ENCODE measurements at places on chromosomes 3 and 15.

- DNase-seq, result no peak
Measured at GRCh38 chr15:76208786-76209424, 102.4 kb downstream of the ETFA start.

GRCh38 chr15:90219421-90220141, 14.2 kb downstream of the CIB1 start:
- no peak for DNase-seq

DNA sequence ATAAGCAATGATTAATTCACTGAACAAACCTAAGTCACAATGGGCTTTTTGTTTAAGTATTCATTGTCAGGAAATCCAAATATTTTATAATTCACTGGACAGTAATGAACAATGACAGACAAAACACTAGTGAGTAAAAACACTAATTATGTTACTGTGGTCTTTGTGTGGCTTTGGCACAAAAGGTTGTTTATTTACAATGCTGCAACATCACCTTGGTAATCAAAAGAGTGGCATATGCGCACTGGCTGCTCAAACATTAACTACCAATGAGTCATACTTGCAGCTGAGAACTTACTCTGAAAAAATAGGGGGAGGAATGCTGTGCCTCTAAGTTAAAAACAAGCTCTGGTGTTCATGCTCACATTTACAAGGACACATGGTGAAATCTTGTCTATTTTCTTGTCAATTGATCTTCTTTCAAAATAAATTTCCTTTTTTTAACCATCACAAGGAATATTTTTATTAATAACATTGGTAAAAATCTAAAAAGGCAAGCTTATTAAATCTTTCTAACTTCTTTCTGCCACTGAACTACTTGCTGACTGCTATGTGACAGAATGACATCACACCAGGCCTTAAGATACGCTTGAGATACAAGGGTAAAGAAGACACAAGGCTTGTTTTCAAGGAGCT, 85.2 kb upstream of the PPIB start:
- peak; percentile 72 for DNase-seq

GRCh38 chr3:119950666-119951325, 143.5 kb downstream of the GSK3B start:
- no peak for DNase-seq

GRCh38 chr15:90579213-90579612, 49.5 kb downstream of the CRTC3 start:
- no peak for DNase-seq

- DNase-seq, result no peak
Measured at GRCh38 chr3:13119471-13120220, 46.4 kb upstream of the IQSEC1 start.

- no peak for DNase-seq
Measured at GRCh38 chr15:82585072-82585471, 44.8 kb upstream of the RPS17 start.

GRCh38 chr3:118955914-118956556, 78.6 kb downstream of the IGSF11 start:
- DNase-seq, result no peak

- DNase-seq, result no peak
Measured at GRCh38 chr3:89697321-89697916, 590.0 kb downstream of the EPHA3 start.

GRCh38 chr3:177186306-177186705, 11.0 kb downstream of the TBL1XR1 start:
- DNase-seq, result no peak

- DNase-seq, result no peak
Measured at GRCh38 chr3:126960604-126960995, 22.3 kb upstream of the PLXNA1 start.

DNA sequence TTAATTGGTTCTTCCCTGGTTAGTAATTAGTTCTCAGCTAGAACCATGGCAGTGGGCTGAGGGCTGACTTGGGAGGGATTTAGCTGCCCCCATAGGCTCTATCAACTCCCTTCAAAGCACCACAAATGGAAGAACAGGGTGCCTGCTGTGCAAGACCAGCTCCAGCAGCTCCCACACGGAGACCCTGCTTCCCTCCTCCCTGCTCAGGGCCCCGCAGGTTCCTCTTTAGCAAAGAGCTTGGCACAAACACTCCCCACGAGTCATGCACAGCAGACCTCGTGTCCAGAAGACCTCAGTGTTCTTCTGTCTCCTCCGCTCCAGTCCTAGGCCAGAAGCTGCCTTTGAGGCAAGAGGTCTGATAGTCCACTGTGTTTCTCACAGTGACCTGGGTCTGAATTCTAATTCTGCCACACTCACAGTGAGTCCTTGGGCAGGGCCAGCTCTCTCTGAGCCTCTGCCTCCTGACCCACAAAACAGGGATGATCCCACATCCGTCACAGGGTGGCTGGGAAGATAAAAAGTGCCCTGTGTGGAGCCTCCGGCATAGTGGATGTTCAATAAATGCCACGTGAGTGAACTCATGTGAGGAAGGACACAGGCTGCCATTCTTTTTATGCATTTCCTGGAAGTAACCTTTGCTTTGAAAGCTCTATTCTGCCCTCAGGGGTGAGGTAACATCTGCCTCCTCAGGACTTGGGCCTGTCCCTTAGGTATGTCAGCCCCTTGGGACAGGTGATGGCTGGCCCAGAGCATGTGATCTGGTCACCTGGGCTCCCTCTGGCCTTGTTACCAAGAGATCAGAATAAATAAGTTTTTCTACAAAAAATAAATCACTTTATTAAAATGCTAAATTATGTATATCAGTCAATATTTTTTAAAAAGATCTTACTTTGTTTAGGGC, 7.6 kb downstream of the RAB6B start:
- DNase-seq, result no peak

DNA sequence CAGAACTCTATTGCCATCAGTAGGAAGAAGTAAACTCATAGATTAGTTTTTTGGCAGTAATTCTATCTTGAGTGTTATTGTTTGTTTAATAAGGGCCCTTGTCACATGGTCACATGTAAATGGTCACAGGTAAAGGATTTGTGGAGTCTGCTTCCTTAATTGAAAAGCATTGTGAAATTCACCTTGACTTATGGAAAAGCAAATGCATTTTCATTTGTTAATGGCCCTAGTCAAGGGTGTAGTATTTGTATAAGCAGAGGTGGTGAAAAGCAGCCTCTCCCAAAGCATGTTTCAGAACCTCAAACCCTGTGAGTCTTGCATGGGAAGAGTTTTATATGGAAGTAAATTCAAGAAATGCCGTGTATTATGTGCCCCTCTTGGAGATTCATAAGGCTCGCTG, 197.5 kb upstream of the NR2E3 start:
- no peak for DNase-seq

GRCh38 chr3:45692866-45693265, 3.7 kb downstream of the SACM1L start:
- no peak for DNase-seq

GRCh38 chr3:155664925-155665695, 79.8 kb downstream of the PLCH1 start:
- DNase-seq, result no peak

- no peak for DNase-seq
Measured at GRCh38 chr15:80433836-80434235, 29.7 kb downstream of the ARNT2 start.

DNA sequence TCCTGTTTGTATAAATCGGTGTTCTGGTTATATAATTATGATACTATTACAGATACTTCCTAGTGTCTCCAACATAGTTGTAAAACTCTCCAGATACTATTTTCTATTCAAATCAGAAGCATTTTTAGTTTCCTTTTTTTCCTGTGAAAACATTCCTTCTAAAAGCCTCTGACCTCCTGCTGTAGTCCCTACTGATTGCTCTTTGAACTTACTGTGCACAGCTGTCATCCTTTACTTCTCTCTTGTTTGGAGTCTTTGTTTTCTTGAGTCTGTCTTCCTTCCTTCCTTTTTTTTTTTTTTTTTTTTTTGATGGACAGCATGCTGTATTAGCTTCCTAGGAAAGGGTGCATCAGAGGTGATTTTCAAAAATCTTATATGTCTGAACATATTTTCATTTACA, 28.9 kb downstream of the NR2C2 start:
- no peak for DNase-seq

- DNase-seq, result no peak
Measured at GRCh38 chr3:12115849-12116248, 42.9 kb downstream of the TIMP4 start.

DNA sequence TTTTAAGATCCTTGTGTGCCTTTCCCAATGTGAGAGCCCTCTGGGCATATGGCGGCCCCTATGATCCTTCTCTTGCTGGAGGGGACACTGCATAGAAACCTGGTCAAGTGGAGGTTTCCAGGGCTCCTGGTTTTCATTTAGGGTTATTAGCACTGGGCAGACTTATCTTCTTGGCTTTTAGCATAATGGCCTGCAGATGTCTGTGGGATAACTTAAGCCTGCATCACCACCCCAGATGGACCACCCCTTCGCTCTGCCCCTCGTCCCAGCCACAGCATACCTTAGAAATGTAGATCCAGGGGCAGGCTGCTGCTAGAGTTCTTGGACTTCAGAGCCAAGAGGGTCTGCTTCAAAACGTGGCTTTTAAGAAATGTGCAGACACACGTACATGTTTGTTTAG, 340.3 kb upstream of the CTDSPL start:
- no peak for DNase-seq

- peak; percentile 40 for DNase-seq
Measured at GRCh38 chr3:14634763-14635400, 16.7 kb upstream of the CCDC174 start.

DNA sequence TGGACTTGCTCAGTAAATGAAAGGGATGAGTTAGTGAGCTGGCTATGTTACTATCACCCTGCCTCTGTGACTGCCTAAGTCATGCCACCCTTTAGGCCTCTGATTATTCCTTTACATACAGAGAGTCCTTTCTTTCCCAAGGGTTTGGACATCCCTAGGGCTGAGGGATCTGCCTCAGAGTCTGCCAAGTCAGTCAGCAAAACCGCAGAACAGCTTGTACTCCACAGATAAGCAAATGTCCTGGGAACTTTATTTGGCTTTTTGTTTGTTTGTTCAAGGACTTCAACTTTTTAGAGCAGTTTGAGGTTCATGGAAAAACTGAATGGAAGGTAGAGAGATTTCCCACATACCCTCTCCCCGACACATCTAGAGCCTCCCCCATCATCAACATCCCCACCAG, 82.6 kb upstream of the TRIM42 start:
- no peak for DNase-seq

- DNase-seq, result peak; percentile 93
Measured at GRCh38 chr15:90062462-90062932, 39.8 kb downstream of the IDH2 start.

GRCh38 chr3:28840976-28841376, 439.9 kb upstream of the RBMS3 start:
- DNase-seq, result no peak

DNA sequence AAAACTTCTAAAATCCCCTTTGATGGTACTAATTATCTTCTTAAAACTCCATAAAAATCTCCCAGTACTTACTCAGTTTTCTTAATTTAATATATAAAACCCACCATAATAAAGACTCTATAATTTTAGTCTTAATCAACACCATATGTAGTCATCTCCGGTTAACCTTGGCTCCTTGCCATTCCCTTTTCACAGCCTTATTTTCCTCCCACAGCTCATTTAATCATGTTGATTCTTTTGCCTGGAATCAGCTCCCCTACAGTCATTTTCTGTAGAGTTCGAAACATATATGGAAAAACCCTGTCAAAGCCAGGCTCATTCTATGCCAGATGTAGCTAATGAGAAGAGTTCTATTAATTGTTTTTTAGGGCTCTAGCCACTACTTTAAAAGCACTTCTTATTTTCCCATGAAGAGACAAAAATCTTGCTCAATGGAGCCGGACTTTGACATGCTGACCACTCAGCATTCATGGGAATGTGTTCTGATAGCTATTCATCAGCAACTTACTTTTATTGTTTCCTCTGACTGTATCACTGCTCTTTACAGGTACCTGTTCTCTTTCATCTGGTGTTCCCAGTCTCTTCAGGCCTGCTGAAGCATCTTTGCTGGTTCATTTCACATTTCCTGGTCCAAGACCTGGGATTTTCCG, 573.4 kb downstream of the NAALADL2 start:
- DNase-seq, result peak; percentile 47

- DNase-seq, result no peak
Measured at GRCh38 chr15:83300826-83301225, 16.4 kb upstream of the BNC1 start.

DNA sequence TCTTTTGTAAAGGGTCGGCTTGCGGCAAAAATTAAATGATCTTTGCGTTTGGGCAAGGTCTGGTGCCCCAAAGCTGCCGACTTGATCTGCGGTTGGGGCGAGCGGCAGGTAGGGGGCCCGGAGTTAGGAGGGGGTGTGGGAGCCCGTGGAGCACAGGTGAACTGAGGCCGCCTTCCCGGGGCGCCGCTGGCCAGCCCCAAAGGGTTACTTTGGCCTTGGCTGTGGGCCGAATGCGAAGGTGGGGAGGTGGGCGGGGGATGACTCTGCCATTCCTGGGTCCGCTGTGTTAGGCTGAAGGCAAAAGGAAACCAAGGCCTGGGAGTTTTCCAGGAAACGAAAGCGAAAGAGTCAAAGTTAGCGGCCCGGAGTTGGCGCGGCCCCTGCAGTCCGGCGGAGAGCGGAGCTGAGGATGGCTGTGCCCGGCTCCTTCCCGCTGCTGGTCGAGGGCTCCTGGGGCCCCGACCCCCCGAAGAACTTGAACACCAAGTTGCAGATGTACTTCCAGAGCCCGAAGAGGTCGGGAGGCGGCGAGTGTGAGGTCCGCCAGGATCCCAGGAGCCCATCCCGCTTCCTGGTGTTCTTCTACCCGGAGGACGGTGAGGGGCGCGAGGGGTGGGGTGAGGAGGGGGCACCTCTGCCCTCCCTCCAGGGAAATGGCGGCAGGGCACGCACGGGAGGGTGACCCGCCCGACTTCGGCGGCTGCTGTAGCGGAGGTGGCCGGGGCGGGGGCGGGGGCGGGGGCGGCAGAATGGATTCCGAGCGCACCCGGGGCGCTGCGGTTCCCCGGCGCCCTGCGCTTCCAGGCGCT, at the start of gene PARP14:
Gene PARP14, plus strand, starts transcription at position 365 of the 809 bp plus-strand sequence. Its CDS starts 45 bp downstream, at position 410.
- peak; percentile 25 for DNase-seq

DNA sequence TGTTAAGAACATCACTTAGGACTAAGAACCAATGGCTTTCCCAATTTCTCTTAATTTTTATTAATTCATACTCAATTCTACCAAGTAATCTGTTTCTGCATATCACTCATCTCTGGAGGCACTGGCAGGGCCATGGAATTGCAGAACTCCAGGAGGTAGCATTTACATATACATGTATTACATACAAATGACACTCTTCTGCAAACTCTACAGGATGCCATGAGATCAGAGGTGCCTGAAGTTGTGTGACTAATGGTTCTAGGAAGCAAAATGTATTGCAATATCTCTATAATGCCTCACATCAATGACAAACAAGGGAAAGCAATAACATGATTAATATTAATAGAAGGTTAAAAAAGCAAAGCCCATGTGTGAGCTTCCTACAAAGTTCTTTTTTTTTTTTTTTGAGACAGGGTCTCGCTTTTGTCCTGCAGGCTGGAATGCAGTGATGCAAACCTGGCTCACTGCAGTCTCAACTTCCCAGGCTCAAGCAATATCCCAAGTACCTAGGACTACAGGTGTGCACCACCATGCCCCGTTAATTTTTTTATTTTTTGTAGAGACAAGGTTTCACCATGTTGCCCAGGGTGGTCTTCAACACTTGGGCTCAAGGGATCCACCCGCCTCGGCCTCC, 33.0 kb downstream of the DENND6A start:
- DNase-seq, result no peak

DNA sequence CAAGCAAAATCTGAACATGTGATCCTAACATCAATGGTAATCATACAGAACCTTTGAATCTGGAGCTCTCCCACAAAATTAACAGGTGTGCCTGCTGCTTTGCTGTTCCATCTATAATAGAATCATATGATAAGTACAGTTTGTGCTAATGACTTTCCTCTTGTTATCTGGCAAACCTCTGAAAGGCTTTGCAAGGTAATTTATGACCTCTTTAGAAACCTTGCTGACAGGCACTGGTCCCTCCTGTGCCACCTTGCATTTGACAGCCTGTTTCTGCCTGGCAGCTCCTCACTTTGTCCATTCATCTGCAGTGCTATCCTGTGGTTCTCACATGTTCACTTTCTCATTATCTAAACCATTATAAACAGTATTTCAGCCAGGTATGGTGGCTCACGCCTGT, 10.2 kb upstream of the HTR3C start:
- peak; percentile 87 for DNase-seq
